ENCODE measurements at places on chromosomes 5 and 9.

- H3K27ac ChIP-seq, result no peak overlapping the region
- H3K4me3 ChIP-seq, result no peak overlapping the region
- no peaks in the 10 kb centered on the region for H3K4me1 ChIP-seq
- H3K27me3 ChIP-seq, result peaks cover 5% of the 10 kb centered on the region
- no peaks in the 10 kb centered on the region for H3K36me3 ChIP-seq
Measured at GRCh38 chr9:3708751-3709150, 182.9 kb upstream of the RFX3 start.

DNA sequence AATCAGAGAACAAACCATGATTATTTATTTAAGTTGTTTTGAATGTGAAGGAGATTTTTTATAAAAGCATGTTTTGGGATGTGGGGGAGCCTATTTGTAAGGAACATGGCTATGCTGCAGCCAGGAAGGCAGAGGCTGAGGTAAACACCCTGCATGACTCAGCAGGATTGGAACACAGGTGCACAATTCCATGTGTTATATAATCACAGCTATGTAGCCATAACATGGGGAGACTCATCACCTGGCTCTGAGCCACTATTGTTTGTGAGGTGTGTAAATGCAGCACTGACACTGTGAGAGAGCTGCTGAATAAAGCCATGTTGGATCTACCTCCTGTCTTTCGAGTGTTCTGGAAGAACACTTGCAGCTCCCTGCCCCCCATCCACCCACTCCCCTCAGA, 1009.8 kb downstream of the DNAH5 start:
- DNase-seq, result no peak
- H3K4me1 ChIP-seq, result no peaks in the 10 kb centered on the region
- H3K27ac ChIP-seq, result no peak overlapping the region
- no peaks in the 10 kb centered on the region for H3K27me3 ChIP-seq

- no peaks in the 10 kb centered on the region for H3K36me3 ChIP-seq
- no peaks in the 10 kb centered on the region for H3K27me3 ChIP-seq
- H3K4me1 ChIP-seq, result no peaks in the 10 kb centered on the region
Measured at GRCh38 chr5:120101771-120102170, 362.3 kb upstream of the PRR16 start.

- H3K4me1 ChIP-seq, result no peaks in the 10 kb centered on the region
- H3K27ac ChIP-seq, result no peak overlapping the region
- H3K36me3 ChIP-seq, result no peaks in the 10 kb centered on the region
- no peaks in the 10 kb centered on the region for H3K27me3 ChIP-seq
Measured at GRCh38 chr5:117568622-117569021, 994.0 kb upstream of the SEMA6A start.

DNA sequence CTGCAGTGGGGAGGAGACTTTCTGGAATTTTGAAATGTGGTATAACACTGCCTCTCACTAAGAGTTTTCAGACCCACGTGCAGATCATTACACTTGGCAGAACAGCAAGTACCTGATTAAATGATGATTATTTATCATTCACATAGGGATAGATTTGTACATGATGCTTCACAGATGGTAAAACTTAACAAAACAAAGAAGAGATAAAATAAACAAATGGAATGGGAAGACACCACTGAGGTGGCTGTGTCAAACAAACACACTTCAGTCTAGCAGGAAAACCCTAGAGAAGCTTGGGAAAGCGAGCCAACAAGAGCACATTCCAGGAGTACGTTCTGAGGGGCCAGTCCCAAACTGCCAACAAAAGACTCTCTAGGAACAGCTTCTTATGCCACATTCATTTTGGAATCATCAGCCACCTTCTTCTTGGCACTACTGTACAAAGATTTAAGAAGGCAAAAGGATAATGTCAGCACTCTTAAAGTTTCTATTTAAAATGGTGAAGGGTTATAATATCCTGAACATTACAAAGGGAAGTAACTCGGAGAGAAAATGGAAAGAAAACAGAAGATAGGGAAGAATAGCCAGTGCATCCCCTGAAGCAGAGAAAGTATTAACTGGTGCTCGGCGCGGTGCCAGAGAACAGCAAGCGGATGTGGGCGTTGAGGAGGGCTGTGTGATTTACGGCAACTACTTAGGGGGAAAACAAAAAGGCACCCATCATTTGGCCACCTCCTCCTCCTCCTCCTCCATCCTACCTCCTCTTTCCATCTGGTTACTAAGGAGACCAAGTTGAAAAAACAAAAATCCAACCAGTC, 1.6 kb downstream of the MED27 start:
- peak; percentile 63 for DNase-seq
- no peaks in the 10 kb centered on the region for H3K27me3 ChIP-seq
- H3K36me3 ChIP-seq, result peaks cover 12% of the 10 kb centered on the region

- H3K27me3 ChIP-seq, result no peaks in the 10 kb centered on the region
- no peaks in the 10 kb centered on the region for H3K4me1 ChIP-seq
- no peak overlapping the region for H3K4me3 ChIP-seq
- no peak for DNase-seq
- H3K36me3 ChIP-seq, result no peaks in the 10 kb centered on the region
Measured at GRCh38 chr5:2651116-2651515, 100.4 kb downstream of the IRX2 start.
